Sciatic nerve (tissue), 2 donors: ENCODE measurements at places on chromosomes 6 and 20. TPM values are rescaled to one million over a fixed set of nuclear protein-coding genes. Genes with fewer than 3 reads are reported as not detected.

Gene KCNQ5
- 0.49 TPM for total RNA-seq

GRCh38 chr6:36337814-36338213 is 1.1 kb upstream of the BNIP5 start:
- no peak for DNase-seq

DNA sequence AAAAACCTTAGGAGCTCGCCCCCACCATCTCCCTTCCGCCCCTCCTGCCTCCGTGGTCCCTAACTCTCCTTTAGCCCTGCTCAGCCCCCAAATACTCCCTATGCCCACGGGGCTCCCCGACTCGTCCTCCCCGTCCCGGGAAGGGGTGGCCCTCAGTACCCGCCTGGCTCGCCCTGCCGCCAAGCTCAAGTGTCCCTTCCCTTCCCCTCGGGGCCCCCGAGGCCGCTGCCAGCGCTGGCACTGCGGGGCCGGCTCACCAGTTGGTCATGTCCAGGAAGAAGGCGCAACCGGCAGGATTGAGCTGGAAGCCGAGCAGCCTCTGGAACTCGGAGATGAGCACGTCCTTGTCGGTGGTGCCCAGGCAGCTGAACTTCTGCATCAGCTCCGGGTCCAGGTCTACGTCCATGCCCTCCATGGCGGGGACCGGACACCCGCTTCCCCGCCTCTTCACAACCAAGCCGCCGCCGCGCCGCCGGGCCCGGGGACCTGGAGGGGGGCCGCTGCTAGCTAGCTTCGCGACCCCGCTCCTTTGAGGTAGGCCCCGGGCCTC is 303 bp downstream of the ILRUN start:
- no peak for DNase-seq

DNA sequence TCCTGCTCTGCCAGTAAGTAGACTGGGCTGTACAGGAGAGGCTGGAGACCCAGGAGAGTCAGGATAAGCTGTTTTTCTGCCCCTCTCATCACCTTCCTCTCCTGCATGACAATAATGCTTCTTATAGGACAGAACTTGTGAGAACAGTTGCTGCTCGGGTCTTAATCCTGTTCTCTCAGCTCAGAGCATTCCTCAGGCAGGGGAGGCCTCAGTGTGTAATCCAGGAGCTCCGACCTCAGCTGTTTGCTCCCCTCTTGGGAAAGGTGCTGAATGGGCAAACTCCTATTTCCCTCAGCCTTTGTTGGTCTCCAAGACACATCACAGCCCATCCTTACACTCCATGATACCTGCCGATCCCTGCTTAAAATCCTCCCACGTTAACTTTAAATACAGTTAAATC is 134.9 kb upstream of the LRFN2 start:
- no peak for DNase-seq

DNA sequence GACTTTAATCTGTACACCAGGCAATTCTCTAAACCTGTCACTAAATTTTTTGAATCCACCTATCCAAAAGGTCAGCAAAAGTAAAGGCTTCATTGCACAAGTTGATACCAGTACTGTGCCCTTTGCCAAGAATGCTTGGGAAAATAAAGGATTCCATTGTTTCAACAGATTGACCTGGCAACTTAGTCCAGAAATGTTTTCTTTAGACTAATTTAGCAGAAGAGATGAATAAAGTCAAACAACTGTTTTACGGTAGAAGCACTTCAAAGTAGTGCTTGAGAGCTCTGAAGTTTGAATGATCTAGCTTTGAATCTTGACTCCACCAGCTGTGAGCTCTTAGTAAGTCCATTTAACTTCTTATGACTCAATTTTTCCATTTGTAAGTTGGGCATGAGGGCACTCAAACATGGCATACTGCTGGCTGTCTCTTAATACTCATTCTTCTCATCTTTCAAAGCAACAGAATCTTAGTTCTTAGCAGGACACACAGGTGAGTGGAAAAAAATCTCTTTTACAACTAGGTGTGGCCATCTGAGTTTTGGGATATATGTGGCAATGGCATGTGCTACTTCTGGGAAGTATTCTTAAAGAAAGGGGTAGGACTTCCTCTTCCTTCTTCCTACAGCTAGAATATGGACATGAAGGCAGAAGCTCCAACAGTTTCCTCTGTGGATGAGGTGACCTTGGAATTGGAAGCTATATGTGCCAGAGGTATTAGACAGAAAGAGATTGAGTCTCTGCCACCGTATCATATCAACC is 55.9 kb upstream of the LOC128125822 start:
- DNase-seq: no peak
